ENCODE measurements at places on chromosomes 6 and 20. TPM values are rescaled to one million over a fixed set of nuclear protein-coding genes. Genes with fewer than 3 reads are reported as not detected.

DNA sequence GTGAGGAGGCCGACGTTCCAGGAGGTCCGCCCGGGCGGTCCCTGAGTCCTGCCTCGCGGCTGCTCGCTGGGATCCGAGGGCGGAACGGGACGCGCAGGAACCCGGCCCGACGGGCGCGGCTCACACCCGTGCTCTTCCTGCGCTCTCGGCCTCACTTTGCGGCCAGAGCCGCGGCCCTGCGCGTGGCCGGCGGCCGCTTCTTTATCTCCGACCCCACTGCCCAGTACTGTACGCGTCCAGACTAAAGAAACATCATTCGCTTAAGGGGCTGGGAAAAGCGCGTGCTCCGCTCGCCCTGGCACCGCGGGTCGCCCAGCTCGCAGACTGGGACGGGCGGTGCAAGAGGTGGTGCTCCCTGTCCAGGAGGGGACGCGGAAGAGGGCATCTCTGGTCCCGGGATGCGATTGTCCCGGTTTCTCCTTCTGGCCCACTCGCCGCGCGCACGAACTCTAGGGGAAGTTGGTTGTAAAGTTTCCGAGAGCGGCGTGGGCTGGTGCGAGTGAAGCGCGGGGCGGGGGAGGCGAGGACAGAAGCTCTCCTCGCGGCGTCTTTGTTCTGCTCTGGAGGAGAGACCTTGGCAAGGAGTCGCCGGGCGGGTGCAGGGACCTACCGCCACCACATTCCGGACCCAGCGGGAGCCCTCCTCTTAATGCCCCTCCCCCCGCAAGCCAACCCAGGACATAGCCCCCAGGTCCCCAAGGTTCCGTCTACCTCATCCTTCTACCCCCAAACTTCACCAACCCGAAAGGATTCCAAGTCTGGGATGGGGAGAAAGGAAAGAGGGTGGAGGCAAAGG, 71.0 kb downstream of the SOX4 start:
- DNase-seq: peak; percentile 54

- DNase-seq: no peak
Measured at GRCh38 chr6:56270812-56271441, 23.5 kb upstream of the COL21A1 start.

- DNase-seq: no peak
Measured at GRCh38 chr6:160261991-160262680, 3.5 kb upstream of the SLC22A2 start.

- peak; percentile 69 for DNase-seq
Measured at GRCh38 chr6:33638556-33638955, 17.4 kb downstream of the ITPR3 start.

- DNase-seq: no peak
Measured at GRCh38 chr6:44169886-44170570, 11.4 kb downstream of the CAPN11 start.

DNA sequence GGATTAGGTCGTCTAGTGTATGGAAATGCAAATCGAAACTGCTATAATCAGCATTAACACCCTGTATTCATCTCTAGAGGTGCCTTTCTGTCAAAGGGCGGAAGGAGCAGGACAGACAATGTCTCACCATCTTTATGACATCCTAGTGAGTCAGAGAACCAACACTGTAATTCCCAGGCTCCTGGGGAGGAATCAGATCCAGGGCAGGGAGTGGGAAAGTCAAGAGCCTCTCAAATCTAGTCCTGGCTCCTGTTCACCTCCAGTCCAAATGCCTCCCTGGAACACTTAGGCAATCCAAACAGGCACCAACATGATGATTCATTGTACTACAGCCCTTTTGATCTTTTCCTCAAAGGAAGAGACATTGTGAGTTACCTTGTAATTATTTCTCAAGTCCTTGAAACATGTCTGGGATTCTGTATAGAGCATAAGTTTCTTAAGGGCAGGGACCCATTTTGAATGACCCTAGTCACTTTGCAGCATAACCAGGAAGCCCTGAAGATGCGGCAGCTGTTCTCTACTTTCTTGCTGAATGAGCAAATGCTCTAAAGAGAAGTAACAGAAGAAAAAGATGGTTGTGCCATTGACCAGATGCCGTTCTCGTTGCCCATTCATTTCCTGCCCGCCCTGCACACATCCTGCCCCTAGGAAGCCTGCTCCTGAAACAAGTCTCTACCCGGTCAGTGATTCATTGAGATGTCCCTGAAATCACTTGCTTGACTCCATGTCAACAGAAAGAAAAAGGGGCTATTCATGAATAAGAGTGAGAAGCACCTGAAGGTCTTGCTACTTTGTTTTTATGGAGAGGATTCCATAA, 112.8 kb upstream of the JARID2 start:
- no peak for DNase-seq

The MYBL2 gene
- total RNA-seq: 113 TPM

GRCh38 chr20:44720621-44720996, 5.4 kb downstream of the CCN5 start:
- DNase-seq: peak; percentile 69

- no peak for DNase-seq
Measured at GRCh38 chr6:72824833-72825232, 203.0 kb downstream of the KCNQ5 start.

The ACTL10 gene
- total RNA-seq: 5.4 TPM

GRCh38 chr6:124699038-124699437, 263.2 kb upstream of the RNF217 start:
- DNase-seq: no peak

- DNase-seq: no peak
Measured at GRCh38 chr6:134577998-134578397, 260.1 kb upstream of the SGK1 start.

- DNase-seq: peak; percentile 67
Measured at GRCh38 chr20:45044084-45044573, 56.8 kb downstream of the KCNS1 start.

GRCh38 chr6:155678361-155678760, 222.7 kb upstream of the NOX3 start:
- DNase-seq: no peak

DNA sequence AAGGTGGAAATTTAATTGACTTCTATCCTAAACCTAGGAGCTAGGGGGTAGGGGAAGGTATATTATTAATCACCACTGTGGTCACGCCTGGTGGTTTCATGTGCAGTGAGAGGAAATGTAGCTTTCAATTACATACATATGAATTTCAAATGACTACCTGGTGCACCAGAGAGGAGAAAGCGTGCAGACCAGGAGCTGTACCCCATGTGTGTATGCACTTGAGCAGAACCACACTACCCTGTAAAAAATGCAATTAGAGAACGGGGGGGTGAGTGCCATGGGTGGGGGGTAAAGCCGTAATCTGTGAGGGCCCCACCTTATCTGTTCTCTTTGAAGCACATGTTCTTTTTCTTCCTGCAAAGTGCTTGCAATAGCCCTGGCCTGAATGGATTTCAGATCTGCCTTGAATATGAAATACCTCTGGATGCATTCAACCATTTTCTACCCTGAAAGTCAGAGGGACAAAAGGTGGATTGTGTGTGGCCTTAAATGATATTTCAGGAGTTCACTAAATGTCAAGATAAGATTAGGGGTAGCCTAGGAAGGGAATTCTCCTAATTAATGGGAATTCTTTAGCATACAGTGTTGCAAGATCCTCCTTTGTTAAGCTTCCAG, 30.9 kb upstream of the EDN3 start:
- DNase-seq: no peak

GRCh38 chr6:132190815-132191175, 210.5 kb downstream of the MOXD1 start:
- DNase-seq: no peak

GRCh38 chr20:19025430-19026120, 186.9 kb upstream of the SLC24A3 start:
- DNase-seq: no peak

GRCh38 chr6:115783402-115784061, 277.2 kb downstream of the FRK start:
- DNase-seq: peak; percentile 8

The ALDH8A1 gene
- total RNA-seq: 1.5 TPM

The AGPAT4 gene
- 8.7 TPM for total RNA-seq

The PNPLA1 gene
- 0.19 TPM for total RNA-seq

DNA sequence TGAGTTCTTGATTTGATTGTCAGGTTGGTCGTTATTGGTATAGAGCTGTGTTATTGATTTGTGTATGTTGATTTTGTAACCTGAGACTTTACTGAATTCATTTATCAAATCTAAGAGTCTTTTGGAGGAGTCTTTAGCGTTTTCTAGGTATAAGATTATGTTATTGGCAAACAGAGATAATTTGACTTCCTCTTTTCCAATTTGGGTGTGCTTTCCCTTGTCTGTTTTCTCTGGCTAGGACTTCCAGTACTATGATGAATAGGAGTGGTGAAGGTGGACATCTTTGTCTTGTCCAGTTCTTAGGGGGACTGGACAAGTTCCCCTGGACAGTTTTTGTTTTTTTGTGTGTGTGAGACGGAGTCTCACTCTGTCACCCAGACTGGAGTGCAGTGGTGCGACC, 17.4 kb downstream of the HLA-DOA start:
- no peak for DNase-seq

DNA sequence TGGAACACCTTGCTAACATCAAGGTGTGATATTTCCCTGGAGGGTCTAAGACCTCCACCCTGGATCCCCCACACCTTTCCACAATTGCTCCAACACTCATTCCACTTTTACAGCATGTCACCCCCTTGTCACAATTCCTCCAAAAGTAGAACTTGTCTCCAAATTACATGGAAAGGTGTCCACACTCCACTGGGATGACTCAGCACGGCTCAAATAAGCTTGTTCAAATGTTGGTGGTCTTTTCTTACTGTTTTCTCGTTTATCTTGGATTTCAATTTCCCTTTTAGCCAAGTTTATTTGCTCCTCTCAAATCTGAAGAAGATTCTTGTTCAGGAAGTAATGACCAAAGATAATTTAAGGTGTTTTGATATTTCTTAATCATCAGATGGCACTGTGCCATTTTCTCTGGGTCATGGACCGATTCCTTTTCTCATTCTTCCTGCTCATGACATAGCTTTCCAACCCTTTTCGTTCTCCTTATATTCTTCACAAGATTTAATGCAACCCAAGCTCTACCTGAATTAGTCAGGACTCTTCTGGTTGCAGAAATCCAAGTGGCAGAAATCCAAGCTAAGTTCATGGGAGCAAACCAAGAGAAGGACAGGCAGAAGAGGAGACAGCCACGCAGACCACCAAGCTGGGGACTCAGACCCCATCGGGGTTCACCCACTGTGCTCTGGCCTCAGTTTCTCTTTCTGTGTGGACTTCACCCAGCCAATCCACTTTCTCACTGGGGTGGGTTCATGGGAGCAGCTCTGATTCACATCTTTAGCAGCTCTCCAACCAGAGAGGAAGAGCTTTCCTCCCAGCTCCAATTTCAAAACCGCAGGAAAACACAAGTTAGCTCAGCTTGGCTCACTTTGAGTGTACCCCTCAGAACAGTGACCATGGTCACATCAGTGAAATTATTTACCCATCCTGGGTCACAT, 110.5 kb upstream of the CDYL start:
- DNase-seq: no peak

GRCh38 chr6:1798303-1798964, 188.7 kb downstream of the FOXC1 start:
- DNase-seq: no peak

- no peak for DNase-seq
Measured at GRCh38 chr6:19668710-19669109, 168.5 kb upstream of the ID4 start.

DNA sequence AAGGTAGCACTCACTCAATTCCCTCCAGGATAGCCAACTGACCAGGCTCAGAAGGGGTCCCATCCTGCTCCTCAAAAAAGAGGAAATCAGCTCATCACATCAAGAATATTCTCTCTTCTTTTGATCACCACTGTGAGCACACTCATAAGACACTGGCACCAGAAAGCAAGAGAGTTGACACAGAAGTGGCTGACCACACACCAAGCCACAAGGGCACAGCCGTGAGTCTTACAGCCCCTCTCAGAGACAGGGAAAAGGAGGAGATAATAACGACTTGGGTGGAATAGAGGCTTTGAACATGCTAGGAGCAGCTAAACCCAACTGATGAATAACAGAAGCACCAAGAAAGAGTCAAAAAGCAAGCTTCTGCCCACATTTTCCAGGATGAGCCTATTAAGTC, 249.1 kb upstream of the PREP start:
- DNase-seq: no peak

DNA sequence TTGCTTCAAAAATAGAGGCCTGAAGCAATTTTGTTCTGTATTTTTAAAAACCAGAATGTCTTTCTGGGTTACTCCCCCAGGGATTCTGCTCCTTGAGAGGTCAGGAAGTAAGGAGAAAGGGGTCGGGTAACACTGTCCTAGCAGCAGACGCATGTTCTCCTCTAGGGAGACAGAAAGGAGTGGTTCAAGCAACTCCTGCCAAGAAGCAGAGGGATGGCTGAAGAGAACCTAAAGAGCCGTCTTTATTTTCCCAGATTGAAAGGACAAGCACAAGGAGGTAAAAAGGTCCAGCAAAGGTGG, 58.0 kb upstream of the SLC4A11 start:
- no peak for DNase-seq

- DNase-seq: peak; percentile 65
Measured at GRCh38 chr20:52191916-52192718, 538 bp upstream of the ZFP64 start.

The GSTA2 gene
- not detected for total RNA-seq

DNA sequence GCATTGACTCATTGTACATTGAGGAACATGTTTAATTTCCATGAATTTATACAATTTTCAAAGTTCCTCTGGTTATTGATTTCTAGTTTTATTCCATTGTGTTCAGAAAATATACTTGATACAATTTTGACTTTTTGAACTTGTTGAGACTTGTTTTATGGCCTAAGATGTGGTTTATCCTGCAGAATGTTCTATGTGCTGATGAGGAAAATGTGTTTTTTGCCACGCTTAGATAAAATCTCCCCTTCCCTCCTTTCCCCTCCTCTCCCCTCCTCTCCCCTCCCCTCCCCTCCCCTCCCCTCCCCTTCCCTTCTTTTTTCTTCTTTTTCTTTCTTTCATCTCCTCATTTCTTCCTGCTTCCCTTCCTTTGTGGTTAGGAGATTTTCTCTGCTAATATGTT, 470.8 kb upstream of the MAP3K7 start:
- no peak for DNase-seq

All from Calu3 (cell line).